SK-N-DZ (cell line): ENCODE measurements at places on chromosomes 1 and 21.
A peak's percentile ranks its signal among the peaks of the same experiment; 100 is the strongest.

GRCh38 chr1:33370301-33370700, 49.4 kb upstream of the A3GALT2 start:
- no peak for DNase-seq

DNA sequence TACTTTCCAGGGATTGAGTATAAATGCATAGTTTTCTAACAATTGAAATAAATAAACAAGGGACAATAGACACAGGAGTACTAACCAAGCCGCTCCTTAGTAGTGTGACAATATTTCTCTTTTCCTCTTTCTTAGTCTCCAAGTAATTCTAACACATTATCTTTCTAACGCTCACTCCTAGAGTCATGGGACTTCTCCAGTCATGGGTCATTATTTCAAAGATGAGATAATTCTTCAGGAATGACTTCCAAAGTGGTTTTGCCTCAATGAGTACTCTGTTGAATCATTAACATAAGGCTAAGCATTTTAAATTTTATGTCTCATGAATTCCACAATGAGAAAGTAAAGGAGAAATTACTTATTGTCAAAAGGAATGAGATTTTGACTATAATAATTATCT, 605.8 kb upstream of the ADAMTS5 start:
- DNase-seq = no peak

DNA sequence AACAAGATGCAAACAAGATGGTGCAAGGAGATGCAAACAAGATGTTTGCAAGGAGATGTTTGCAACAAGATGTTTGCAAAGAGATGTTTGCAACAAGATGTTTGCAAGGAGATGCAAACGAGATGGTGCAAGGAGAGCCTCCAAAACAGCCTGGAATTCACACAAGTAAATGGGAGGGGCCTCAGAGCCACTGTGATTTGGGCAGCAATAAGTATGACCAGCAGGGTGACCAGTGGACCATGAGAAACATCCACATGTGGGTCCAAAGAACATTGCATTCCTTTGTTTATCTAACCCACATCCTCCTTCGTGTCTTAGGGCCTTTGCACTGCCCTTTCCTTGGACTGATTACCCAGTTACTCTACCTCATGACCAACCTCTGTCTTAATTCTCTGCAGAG, 162.9 kb downstream of the PLPP3 start:
- no peak for DNase-seq

GRCh38 chr1:64470665-64471217, 812 bp downstream of the CACHD1 start:
- DNase-seq = peak; percentile 43

GRCh38 chr1:165633614-165634013, 2.6 kb downstream of the MGST3 start:
- no peak for DNase-seq

- peak; percentile 48 for DNase-seq
Measured at GRCh38 chr1:38005195-38006007, at the start of gene FHL3. TSS of gene FHL3 (minus strand) at chr1:38005514. CDS start at chr1:37999412, 6,102 bp downstream.

DNA sequence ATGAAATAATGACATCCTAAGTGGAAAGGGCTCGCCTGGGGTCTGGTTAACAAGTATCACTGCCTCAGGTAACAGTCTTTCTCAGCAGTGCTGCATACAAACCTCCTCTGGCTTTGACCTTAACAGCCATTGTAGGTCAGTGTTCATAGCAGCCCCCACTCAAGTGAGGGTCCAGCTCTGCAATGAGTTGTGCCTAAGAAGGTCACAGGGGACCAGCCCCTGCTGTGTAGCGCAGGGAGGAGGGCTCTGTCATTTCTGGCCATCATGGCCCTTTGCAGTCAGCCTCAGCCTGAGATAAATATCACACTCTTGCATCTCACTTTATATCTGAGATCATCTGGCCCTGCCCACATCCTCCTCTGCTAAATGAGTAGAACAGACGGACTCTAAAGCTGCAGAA, 18.1 kb upstream of the MYSM1 start:
- DNase-seq = peak; percentile 59

GRCh38 chr1:232292239-232292638, 337.7 kb downstream of the SIPA1L2 start:
- DNase-seq = no peak

GRCh38 chr1:193537266-193538002, 351.0 kb upstream of the B3GALT2 start:
- no peak for DNase-seq

DNA sequence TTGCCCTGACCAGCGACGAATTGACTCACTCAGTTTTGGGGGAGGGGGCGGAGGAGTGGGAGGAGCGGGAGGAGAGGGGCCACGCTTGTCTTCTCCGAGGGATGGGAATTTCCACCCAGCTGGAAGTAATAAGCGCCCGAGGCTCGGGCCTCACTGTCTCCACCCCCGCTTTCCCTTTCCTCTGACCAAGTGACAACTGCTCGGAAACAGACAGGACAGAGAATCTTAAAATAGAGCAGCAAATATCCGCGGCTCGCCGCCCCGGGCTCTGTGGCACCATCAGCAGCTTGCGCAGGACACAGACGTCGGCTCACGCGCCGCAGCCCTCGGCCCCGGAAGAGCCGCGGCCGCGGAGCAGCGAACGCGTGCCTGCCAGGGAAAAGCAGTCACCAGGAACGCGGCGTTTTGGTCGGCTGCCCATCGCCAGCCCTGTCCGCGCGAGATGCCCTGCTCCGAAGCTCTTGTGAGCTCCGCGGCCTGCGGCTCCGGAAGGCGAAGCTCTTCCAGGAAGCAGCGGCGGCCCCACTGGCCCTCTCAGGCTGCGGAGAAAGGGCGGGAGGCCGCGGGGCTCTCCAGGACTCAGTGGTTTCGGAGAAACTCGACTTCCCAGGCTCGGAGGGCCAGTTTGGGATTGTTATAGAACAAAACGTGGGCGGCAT, 10.7 kb upstream of the RGS16 start:
- no peak for DNase-seq

GRCh38 chr1:211574705-211575104, 4.3 kb downstream of the SLC30A1 start:
- no peak for DNase-seq

DNA sequence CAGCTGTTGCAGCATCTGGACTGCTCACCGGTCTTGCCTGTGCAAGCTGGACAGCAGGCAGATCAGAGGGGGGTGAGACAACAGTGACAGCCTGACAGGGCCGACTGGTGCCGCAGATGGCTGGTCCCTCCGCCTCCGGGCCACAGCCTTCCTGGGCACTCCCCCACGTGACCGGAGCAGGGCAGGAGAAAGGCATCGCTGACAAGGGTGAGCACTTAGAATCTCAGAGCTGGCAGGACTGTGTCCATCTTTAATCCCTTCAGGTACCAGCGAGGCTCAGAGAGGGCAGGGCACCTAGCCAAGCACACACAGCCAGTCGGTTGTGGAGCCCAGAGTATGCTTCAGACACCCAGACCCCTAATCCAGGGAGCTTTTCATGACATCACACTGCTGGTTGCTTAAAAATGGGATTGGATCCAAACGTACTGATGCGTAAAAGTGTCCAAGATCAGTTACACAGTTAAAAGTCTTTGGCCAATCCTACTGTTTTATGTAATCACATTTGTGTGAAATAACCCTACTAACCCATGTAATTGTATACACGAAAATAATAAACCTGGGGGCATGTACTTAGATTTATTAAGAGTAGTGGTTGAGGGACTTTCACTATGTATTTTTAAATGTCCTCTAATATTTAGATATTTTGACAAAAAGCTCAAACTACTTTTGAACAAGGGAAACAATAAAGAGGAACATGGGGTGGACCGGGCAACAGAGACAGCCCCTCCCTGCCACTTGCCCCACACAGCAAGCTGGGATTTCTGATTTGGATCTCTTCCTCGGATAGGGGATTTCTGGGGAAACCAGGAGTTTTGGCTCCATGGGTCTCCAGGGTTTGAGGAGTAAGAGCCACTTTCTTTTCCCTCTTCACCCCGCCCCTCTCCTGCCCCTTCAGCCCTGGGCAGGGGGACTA, 758 bp upstream of the CNTN2 start:
- DNase-seq = no peak

DNA sequence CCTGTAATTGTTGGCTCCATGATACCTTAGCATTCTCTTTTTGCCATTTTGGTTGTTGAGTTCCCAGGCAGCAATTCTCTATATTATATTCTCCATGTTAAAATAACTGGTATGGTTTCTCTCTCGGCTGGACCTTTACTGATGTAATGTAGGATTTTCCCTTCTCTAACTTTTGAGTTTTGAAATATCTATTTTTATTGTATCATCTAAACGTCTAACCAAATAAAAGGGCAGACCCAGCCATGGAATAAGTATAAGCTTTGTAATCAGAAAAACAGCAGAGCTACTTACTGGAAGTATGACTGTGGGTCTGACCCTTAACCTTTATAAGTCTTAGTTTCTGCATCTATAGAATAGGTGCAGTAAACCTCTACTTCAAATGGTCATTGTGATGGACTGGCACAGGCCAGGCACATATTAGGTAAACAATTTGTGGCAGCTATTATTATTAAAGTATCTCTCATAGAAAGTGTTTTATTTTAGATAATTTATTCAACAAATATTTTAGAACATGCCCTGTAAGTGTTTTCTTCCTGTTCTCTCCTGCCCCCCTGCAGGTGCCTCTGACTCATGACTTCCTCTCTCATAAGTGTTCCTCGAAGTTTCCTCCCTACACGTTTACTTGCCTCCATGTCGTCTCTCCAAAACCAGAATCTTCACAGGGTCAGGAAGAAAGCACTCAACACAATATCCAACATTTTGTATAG, 224.9 kb upstream of the FGGY start:
- no peak for DNase-seq

DNA sequence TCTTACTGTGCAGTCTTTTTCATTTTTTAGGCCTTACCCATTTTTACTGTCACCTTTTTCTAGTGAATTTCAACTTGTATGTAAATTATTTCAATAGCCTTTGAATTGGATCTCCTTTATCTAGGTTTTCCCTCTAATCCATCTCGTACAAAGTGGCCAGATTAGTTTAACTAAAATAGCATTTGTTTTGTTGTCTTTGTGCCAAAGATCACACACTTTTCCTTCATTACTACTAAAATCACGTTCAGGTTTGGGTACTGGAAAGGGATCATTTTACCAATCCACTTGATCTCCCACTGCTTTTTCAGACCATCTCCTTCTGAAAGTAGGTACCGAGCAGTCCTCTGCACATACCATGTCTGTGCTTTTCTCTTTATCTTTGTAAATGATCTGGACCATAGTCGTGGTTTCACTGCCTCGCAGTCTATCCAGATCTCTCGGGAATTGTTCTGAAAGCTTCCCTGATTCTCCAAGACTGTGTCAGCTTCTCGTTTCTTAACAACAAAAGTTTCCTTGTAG, 20.1 kb downstream of the KDM1A start:
- peak; percentile 18 for DNase-seq
